ENCODE measurements at places on chromosomes 7 and 10.

DNA sequence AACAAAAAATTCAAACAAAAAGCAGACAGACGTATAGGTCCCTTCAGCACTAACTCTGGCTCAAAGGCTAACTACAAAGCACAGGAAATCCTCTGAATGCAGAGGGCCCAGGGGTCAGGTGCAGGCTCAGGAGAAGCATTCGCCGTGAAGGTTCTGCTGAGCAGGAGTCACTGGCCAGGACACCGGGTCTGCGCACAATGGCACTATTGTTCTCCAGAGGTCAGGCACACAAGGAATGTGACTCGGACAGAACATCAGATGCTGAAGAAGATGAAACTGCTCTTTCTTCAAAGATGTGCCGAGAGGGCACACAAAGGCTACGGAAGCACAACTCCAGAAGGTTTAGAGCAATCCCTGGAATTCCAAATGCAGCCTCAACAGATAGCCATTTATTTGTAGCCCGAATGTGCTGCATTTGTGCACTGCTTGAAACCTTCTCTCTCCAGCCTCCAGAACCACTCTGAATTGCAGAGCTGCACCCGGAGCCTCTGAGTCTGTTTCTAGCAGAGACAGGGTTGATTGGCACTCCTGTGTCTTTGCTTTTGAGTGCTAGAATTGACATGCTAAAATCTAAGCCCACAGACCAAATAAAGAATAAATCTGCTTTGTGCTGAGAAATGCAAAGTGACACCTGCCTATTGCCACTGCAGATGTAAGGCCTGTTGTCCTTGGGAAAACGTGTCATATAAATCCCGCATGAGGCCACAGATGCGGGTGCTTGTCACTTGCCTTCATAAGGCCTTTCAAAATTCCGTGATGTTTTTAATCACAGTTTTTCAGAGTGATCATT is 85.4 kb upstream of the AFAP1L2 start:
- DNase-seq = no peak

DNA sequence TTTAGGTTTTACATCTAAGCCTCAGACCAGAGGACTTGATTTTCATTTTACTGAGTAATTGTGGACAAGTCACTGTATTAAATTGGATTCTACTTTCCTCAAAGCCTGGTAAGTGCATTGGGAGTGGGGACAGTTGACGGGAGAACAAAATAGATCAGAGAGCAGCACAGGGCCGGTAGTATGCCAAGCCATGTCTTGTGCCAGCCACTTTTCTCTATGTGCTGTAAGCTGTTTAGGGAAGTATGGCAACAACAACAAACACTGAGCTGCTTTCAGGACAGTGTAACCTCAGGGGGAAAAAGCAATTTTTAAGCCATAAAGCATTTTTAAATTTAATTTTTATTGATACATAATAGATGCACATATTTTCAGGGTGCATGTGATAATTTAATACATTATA is 365.9 kb upstream of the IGFBP3 start:
- no peak for DNase-seq

DNA sequence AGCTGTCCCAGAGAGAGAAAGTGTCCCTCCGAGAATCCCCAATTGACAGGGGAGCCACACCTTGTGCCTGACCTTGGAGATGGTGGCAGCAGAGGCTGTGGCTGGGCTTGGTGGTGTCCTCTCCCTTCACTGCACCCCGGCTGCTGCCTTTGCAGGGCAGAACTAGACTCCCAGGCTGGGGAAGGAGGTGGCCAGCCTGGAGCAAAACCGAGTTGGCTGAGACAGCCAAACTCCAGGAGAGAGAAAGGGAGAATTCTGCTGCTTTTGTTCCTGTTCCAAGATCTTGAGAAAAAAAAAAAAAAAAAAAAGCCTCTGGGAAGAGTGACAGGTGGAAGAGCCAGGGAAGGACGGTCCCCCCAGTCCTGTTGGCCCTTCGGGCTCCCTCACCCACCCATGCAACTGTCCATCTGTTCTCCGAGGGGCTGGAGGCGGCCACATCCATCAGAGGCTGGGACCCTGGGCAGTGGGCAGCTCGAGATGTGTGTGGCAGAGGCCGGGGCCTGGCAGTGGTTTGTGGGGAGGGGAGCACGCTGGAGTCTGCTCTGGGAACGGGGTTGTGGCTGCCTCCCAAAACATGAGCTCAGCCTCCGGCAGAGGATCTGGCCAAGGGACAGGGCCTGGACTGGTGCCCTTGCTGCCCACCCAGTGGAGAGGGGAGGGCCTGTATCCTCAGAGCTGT is 35.5 kb downstream of the CLIP2 start:
- DNase-seq = no peak

DNA sequence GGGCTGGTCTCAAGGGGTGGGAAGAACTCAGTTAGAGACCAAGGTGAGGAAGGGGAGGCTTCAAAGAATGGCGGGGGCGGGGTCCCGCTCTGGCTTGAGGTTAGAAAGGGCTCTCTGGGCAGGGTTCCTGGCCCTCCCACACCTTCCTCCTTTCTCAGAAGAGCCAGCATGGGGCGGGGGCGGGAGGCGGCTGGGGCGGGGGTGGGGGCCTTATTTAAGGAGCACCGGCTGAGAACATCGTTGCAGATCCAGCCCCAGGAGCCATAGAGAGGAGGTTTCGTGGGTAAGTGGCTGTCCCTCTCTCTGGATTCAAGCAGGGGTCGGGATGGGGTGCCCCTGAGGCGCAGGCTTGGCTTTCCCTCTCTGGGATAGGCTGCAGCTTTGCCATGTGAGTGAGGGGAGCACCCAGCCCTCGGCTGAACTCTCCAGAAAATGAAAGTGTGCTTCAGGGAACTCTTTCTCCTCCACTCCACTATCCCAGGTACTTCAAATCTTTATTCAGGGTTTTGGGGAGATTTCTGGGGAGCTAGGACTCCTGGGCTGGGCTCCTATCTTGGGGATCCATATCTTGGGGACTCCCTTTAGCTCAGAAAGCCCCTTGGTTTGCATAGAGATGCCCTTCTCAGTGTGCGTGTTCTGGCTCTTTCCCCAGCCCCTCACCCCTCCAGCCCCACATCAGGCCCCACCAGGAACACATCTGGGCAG is 3.3 kb upstream of the CUEDC2 start:
- no peak for DNase-seq

DNA sequence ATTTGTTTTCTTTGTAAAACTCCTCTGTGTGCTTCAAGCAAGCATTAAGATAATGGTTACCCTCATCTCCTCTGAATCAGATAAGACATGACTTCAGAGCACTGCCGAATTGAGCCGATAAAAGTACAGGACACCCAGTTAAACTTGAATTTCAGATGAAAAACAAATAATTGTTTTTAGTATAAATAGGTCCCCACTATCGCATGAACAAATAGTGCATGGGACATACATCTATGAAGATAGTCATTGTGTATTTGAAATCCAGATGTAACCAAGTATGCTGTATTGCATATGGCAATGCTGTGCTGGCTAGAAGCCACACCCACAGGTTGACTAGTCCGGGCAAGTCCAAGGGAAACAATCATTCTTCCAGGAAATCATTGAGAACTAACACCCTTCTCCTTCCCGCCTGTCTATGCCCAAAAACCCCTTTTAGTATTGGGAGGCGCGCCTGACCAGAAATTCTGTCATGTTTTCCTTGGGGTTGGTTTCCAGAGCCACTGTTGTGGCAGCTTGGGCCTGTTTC is 12.6 kb upstream of the FGFR2 start:
- no peak for DNase-seq

GRCh38 chr10:130923596-130923995 is 387.9 kb downstream of the TCERG1L start:
- no peak for DNase-seq

- no peak for DNase-seq
These were observed 2.5 kb downstream of the PFKP start for GRCh38 chr10:3069876-3070275.

- DNase-seq = no peak
These were observed 1262.0 kb downstream of the TYW1 start for GRCh38 chr7:68258609-68259008.

- no peak for DNase-seq
These were observed 57.9 kb upstream of the FAM133B start for GRCh38 chr7:92648067-92648466.

- no peak for DNase-seq
These were observed 9.4 kb downstream of the MYPN start for GRCh38 chr10:68118657-68119056.

- no peak for DNase-seq
These were observed 294.2 kb downstream of the IPMK start for GRCh38 chr10:57973451-57973850.

DNA sequence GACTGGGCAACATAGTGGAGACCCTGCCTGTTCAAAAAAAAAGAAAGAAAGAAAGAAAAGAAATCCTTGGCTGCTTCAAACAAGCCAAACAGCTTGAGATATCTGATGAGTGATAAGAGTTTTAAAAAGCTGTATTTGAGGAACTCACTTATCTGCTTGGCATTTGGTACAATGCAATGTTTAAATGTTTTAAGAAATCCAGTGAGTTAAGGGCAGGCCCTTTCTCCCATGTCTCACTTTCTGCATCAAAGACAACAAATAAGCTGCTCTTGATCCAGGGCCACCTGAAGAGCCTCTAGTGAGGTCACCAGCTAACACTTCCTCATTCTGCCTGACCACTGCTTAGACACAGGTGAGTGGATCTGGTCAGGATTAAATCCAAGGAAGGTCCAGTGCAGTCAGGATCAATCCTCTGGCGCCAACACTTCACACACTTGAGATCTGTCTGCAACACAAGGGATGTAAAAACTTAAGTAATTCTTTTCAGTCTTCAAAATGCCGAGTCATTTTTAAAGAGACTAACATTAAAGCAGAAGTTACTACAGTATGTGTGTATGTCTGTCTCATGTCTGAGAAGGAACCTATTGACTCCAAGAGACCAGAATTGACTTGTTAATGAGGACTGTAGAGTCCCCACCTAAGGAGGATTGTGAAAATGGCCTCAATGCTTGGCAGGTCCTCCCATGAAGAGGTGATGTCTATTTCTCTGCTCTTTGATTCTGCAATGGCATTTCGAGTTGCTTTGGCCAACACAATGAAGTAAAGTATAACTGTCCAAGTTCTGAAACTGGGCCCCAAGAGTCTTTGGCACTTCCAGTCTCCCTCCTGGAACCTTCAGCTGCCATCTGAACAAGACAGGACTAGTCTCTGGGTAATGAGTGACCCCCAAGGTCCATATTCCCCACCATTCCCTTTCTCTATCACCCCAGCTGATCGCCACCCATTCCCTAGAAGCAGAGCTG is 43.1 kb downstream of the CREB3L2 start:
- no peak for DNase-seq

DNA sequence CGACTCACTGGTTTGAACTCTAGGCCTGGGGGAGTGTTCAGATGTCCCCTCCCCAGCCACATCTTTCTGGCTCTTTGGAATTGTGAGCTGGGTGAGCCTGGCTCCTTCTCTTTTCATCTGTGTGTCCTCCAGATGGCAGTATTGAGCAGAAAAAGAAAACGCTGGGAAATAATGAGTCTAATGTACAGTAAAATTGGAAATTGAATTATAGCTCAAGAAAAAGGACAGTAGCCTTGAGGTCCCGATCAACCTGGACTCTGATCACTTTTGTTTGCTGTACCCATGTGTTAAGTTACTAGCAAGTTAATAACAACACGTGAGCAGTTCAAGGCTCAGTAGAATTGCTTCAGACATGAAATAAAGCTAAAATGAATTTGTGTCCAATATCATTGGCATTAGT is 77.9 kb downstream of the SNX10 start:
- no peak for DNase-seq

- DNase-seq = no peak
These were observed 44.7 kb downstream of the RBM17 start for GRCh38 chr10:6133331-6134098.

DNA sequence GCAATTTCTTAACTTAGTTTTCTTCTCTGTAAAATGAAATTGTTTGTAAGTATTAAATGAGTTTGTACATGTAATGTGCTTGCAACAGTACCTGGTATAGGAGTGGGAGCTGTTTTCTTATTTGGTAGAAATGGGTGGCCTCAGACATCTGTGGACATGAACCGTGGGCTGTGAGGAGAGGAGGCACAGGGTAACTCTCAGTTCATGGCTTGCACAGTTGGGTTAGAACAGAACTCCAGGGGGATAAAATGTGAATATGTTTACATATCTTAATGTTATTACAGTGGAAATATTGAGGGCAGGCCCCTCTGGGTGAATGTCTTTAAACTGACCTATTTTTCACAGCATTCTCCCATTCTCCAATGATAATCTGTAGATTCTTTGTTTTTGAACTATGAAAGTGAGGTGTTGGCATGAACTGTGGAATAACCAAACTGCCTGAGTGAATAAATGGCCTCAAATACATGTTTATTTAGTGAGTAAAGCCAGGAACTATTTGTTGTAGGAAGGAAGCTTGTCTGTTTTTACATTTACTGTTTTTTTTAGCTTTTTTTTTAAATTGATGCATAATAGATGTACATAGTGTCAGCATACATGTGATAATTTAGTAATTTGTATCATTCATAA is 2.6 kb downstream of the ABCA13 start:
- no peak for DNase-seq

- DNase-seq = no peak
These were observed 56.9 kb downstream of the PALD1 start for GRCh38 chr10:70535451-70535850.

GRCh38 chr7:143318661-143319060 is 2.8 kb downstream of the CLCN1 start:
- no peak for DNase-seq

- no peak for DNase-seq
These were observed 13.3 kb downstream of the RAPGEF5 start for GRCh38 chr7:22343612-22344011.

- DNase-seq = no peak
These were observed 118.3 kb downstream of the DIP2C start for GRCh38 chr10:571166-571565.

DNA sequence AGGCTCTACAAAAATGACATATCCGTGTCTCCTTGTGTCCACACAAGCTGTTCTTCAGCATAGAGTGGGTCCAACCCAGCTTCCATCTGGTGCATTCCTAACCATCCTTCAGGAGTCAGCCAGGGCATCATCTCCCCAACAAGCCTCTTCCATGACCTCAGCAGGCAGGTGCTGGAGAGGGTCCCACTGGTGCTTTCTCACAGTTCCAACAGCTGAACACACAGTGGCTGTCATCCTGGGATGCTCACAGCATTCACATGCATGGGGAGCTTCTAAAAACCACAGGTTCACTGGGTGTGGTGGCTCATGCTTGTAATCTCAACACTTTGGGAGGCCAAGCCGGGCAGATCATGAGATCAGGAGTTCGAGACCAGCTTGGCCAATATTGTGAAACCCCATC is 6.4 kb upstream of the CYP3A4 start:
- no peak for DNase-seq

DNA sequence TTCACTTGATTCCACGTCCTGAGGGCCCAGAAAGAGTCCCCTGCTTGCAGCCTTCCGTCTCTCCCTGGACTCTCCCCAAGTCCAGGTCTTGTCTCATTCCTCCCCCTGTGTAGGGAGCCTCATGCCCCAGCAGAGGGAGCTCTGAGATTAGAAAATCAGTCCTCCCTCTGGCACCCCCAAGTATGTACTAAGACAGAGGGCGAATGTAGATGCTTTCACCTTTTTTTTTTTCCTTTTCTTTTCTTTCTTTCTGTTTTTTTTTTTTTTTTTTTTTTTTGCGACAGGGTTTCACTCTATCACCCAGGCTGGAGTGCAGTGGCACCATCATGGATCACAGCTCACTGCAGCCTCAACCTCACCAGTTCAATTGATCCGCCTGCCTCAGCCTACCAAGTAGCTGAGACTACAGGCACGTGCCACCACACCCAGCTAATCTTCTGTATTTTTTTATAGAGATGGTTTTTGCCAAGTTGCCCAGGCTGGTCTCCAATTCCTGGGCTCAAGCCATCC is 10.3 kb downstream of the SFXN3 start:
- DNase-seq = no peak
